ENCODE measurements at places on chromosomes 13 and 19.
A peak's percentile ranks its signal among the peaks of the same experiment; 100 is the strongest.

GRCh38 chr13:109764470-109765291 is 21.7 kb downstream of the IRS2 start:
- ATAC-seq: peak; percentile 64

DNA sequence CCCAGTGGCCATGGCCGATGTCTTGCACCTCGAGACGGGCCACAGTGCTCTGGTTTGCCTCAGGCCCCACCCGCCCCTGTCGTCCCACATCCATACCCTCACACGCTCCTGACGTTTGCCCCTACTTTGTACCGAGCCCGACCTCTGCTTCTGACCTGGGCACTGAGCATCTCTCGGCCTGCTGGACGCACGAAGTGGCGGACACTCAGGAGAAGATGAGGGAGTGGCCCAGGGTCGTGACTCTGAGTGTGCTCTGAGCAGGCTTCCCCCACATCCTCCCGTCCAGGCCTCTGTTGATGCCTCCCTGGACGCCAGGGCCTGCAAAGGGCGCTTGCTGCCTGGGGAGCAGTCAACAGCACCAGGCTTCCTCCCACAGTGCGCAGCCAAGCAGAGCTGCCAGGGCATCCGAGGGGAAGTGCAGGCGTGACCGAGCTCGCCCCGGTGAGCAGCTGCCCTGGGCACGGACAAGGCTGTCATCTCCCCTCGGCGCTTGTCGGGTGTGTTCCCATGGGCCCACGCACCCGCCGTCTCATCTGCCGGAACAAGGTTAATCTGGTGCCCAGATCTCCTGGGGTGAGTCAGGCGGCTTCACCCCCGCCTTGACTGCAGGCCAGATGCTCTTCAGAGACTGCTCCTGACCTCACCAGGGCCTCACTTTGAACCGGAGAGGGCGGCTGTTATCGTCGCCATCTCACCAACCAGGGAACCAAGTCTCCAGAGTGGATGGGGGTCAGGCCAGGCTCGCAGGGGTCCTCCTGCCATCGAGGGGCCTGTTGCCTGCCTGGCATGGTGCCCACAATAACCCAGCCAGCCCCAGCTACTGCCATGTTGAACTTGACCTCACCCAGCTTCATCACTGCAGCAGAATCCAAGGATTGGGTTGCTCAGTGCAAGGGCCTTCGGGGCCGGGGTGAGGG is 27.2 kb downstream of the COMP start:
- ATAC-seq: peak; percentile 73

GRCh38 chr13:34307607-34308006 is 489.7 kb downstream of the RFC3 start:
- ATAC-seq: no peak

DNA sequence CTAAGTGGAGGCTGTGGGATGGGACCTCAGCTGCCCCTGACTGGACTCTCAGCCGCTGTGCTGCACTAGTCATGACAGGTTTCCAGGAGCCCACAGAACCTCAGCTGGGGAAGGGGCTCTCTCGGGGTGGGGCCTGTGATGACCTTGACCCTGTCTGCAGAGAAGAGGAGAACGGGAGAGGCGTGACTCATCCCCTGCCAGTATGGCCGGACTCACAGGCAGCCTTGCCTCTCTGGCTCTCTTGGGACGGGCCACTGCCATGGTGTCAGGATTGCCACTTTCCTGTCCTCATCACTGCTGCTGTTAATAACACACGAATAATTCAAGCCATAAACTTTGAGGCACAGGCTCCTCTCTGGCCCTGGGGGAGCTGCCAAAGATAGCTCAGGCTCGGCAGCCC is 295.3 kb downstream of the UQCRFS1 start:
- no peak for ATAC-seq

DNA sequence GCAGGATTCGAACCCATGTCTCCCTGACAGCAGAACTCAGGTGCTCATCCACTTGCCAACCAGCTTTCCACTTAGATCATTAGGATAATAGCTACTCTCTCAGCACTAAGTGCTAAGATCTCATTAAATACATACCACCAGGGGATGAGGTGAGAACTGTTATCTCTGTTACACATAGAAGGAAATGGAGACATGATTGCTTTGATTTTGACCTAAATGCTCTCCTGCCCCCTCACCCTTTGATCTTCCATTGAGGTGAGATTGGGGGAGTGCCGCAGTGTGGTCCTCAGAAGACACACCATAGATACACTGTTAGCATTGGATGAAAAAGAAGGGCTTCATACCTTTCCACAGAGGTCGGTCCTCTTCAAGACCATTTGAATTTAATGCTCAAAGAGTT is 38.9 kb upstream of the NPAS1 start:
- no peak for ATAC-seq

- ATAC-seq: no peak
Measured at GRCh38 chr19:33250500-33250899, 24.9 kb upstream of the SLC7A10 start.

GRCh38 chr19:38556521-38557174 is 61.1 kb downstream of the MAP4K1 start:
- ATAC-seq: no peak

DNA sequence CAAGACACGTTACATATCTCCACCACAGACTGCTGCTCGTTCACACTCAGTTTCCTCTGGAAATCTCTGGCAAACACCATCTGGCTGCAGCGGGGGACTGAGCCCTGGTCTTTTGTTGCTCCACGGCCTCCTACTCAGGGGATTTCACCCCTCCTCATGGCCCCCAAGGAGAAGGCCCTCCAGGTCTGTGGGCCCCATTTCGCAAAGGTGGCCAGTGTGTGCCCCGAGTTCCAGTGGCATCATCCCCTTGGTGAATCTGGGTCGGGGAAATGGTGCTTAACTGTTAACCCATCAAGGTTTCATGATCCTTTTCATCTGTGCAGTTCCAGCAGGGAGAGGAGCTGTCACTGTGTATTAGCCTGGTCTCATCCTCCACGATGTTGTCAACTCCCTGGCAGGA is 235.4 kb upstream of the MAB21L1 start:
- no peak for ATAC-seq

DNA sequence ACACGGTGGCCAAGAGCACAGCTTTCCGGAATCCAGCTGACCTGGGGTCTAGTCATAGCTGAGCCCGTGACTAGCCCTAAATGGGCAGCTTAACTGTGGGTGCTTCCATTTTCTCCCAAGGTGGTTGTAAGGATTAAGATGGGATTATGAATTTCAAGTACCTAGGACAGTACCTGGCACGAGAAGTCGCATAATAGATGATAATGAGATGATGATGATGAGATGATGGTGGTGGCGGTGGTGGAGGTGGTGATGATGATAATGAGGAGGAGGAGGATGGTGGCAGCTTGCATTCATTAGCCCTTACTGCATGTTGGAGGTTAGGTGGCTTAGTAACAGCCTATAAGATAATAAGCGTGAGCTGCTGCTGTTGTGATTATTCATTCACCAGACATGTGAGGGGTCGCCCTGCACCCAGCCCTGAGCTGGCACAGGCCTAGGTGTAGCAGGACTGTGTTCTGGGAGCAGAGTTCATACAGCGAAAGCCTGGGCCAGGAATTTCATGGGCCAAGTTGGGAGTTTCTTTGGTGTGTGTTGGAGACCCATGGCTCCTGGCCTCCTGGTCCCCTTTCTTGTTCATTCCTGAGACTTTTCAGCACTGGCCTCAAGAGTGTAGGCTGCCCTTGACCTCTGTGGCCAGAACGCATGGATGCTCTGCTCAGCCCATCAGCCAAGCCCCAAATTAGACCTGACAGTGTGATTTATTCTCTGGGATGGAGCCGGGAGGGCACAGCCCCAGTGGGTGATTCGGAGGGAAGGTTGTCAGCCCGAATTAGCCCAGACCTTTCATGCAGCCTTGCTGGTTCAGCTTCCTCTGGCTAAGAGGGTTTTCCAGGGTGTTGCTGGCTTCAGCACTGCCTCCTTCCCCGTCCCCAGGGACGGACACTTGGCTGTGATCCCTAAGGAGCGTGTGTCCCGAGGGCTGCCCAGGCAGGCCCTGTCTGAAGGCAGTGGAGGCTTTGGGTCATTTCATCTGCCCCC is 128.8 kb downstream of the SIPA1L3 start:
- peak; percentile 84 for ATAC-seq

- ATAC-seq: peak; percentile 68
Measured at GRCh38 chr13:72113076-72113475, 246.1 kb upstream of the DACH1 start.

- peak; percentile 20 for ATAC-seq
Measured at GRCh38 chr19:14097532-14098151, 7.1 kb upstream of the SAMD1 start.

DNA sequence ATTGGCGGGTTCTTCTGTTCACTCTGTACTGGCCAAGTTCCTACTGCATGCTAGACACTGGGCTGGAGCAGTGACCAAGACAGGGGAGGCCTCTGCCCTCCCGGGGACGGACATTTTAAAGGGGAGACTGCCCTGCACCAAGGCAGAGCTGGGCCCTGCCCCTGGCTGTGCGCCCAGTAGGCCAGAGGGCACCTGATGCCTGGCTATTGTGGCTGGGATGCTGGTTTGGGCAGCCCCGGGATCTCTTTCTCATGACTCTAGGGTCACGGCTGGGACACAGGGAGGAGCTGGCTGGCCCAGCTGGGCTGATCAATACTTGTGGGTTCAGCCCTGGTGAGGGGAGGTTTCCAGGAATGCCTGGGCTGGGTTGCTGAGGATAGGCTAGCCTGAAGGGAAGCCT is 17.7 kb downstream of the LIPE start:
- ATAC-seq: no peak

GRCh38 chr19:17948514-17948900 is 15.7 kb downstream of the CCDC124 start:
- no peak for ATAC-seq

GRCh38 chr19:14337510-14337909 is 43.7 kb upstream of the ADGRE5 start:
- peak; percentile 64 for ATAC-seq

DNA sequence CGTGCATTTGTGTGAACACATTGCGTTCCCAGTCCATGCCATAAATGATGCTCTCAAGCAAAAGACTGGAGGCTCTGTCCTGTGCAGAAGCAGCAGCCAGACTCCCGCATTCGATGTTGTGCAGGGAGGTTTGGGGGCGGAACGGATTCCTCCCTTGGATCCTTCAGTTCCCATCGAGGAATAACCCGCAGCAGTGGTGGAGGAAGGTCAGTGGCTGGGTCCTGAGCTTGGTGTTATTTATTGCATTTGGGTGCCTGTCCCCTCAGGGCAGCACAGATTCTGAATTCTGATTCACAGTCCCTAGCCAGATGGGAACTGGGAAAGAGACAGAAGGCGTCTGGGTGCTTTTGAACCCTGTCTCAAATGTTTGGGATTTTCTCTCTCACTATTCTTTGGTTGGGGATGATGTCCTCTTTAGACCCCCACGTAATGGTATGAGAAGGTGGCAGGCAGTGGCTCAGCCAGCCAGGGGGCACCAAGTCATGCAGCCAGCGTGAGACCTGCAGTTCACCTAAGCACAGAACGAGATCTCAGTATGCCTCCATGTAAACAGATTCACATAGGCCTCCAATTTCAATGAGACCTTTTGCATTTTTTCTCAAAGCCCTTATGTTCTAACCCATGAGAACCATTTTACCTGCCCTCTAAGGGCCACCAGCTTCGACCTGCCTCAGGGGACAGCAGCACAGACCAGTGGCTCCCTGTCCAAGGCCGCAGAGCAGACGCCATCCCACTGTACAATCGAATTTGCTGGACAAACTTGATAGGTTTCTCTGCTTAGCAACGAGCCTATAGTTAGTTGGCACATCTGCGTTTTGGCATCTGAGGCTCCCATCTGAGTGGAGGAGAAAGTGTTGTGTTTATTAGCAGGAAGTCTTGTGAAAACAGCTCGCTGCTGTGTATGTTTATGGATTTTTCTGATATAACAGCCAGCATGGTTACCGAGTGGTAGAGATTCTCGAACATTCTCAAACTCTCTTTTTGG is 17.8 kb downstream of the KCTD15 start:
- ATAC-seq: no peak

DNA sequence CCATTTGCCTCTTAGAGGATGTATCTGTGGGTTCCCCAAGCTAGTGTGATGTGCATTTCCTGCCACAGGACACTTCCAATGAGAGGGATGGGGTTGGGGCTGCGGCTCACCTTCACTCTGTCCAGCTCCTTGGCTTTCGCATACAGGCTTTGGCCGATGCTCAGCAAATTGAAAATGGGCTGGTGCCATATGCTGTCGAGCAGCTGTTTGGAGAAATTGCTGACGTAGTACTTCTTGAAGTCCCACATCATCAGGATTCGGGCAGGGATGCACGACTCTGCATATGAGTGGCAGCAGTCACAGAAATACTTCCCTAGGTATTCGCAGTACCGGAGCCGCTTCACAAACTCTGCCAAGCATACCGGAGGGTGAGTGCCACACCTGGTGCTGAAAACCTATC is 37.0 kb downstream of the RUBCNL start:
- ATAC-seq: no peak

DNA sequence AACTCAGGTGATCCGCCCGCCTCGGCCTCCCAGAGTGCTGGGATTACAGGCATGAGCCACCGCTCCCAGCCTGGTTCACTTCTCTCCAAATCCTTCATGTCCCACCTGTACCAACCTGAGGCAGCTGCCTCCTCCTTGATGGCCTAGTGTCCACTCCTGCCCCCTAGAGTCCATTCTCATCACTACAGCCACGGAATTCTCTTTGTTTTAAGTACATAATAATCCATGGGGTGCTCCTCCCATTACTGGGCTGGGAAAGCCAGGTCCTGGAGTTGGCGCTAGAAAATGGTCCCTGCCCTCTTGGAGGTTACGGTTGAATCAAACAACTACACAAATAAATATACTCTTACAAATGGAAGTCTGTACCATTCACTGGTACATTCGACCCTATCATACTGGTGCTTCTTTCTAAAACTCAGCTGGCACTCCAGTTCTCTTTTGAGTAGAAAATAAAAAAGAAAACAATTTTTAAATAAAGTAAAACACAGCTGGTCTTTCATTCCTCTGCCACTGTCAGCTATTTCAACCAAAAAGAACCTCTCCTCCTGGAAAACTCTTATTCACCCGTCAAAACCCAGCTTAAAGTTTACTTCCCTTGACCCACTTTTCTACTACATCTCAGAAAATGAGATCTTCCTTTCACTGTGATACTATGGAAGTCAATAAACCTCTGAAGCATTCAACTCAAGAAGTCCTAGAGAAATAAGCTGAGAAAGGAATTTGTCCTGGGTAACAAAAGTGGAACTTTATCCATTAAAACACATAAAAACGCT is 22.4 kb upstream of the ARHGEF18 start:
- no peak for ATAC-seq

GRCh38 chr13:44230736-44231135 is 142.9 kb upstream of the SERP2 start:
- no peak for ATAC-seq

GRCh38 chr13:46402178-46402577 is 15.1 kb upstream of the RUBCNL start:
- no peak for ATAC-seq

DNA sequence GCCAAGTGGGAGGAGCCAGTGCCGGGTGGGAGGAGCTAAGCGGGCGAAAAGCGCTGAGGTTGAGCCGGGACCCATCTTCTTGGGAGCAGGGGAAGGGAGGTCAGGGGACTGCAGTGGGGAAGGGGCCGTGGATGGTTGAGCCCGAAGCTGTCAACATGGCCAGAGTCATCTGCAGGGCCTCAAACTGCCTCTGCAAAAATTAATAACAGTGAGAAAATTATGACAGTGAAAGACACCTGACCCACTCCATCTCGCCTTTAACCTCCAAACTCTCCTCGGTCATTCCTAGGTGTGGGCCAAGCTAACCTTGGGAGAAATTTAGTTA is 30.1 kb downstream of the ZNF557 start:
- no peak for ATAC-seq
